ENCODE measurements at places on chromosomes 2 and 18. TPM values are rescaled to one million over a fixed set of nuclear protein-coding genes. Genes with fewer than 3 reads are reported as not detected.

Gene HOXD9
- 36.5 TPM for total RNA-seq

Gene FIGN
- total RNA-seq = 8.0 TPM

Gene TMEM182
- 6.5 TPM for total RNA-seq

Gene DTNA
- 22.3 TPM for total RNA-seq

Gene OSBPL6
- 0.91 TPM for total RNA-seq

Gene BOD1L2
- not detected for total RNA-seq
